ENCODE measurements at places on chromosomes 12 and 14.

- DNase-seq = no peak
These were observed 81.2 kb upstream of the OTOGL start for GRCh38 chr12:80018119-80018518.

DNA sequence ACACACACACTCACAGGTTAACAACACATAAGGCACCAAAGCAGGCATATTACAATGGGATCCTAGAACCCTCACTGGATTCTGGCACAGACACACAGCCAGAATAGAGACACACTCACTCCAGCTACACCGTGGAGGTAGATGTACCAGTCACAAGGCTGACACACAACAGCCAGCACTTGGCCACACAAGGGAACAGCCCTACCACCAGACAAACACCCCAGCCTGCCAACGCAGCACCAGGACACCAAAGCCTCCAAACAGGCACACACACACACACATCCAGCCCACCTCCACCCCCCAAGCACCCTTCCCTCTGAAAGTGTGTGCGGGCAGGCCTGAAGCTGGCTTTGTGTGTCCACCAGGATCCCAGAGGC lies 10.9 kb upstream of the ITGB7 start:
- no peak for DNase-seq

GRCh38 chr12:107917912-107918800 lies 143.7 kb downstream of the ASCL4 start:
- peak; percentile 28 for DNase-seq

DNA sequence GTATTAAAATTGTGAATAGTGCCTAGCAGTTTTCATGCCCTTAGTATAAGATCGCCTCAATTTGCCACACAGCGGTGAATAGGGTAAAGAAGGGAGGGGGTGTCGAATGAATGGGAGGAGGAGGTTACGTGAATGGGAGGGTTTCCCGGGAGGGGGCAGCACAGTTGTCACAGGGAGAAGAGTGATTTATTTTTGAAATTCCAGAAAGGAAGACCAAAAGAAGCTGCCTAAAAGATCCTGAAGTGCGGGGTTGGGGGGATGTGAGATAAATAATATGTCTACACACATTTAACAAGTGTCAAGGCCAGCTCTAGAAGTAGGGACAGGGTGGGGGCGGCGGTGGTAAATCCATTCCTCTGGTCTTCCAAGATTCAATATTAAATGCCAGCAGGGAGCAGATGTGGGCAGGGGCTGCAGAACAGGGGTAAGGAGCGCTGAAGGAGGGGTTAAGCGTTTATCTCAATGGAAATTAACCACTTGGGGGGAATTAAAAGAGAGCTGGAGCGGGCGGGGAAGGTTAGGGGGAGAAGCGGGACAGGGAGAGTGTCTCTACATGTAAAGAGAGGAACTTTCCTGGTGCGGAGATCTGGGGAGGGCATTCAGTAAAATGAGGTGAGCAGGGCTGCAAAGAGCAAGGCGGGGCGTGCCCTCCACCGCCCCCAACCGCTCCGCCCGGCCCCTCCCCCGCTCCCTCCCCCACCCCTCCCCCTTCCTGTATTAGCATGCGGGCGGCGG lies 867 bp downstream of the C12orf42 start:
- DNase-seq = peak; percentile 11

GRCh38 chr14:76919431-76920330 lies 93.5 kb downstream of the LRRC74A start:
- peak; percentile 94 for DNase-seq

DNA sequence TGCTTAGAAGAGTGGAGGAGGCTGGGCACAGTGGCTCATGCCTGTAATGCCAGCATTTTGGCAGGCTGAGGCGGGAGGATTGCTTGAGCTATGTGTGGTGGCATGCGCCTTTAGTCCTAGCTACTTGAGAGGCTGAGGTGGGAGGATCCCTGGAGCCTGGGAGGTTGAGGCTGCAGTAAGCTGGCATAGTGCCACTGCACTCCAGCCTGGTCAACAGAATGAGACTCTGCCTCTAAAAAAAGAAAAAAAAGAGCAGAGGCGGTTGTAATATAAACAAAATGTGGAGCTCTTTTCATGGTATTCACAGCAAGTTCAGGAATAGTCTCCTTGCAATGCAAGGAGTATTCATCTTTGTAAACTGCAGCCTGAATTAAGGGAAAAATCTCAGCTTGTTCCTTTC lies 27.2 kb downstream of the ARID2 start:
- DNase-seq = no peak
